Activated CD8-positive, alpha-beta T cell treated with anti-CD3 and anti-CD28 coated beads, Interleukin-2, amount 10 ng/mL, durations not matched to agents 7 days and 5 days (primary cell): ENCODE measurements at places on chromosomes 5 and 9. TPM values are rescaled to one million over a fixed set of nuclear protein-coding genes. Genes with fewer than 3 reads are reported as not detected.
A peak's percentile ranks its signal among the peaks of the same experiment; 100 is the strongest.

GLT6D1 gene
- not detected for total RNA-seq

DNA sequence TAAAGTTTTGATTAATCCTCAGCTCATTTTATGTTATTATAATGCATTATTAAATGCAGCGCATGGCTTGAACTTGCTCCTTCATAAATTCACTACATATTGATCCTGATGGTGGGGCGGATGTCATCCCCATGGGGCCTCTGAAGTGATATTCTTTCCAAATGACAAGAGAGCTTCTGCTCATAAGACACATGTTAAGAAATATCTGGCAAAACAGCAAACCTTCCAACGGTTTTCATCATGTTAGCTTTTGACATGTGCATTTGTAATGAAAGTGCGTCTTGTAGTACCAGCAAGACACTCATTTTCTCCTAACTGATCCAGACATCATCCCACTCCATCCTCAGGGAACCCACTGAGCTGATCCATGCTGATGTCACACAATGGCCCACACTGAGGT, 45.7 kb downstream of the SEMA5A start:
- DNase-seq: no peak
- H3K4me1 ChIP-seq: no peaks in the 10 kb centered on the region
- H3K27ac ChIP-seq: no peak overlapping the region
- H3K27me3 ChIP-seq: no peaks in the 10 kb centered on the region
- no peaks in the 10 kb centered on the region for H3K36me3 ChIP-seq

DNA sequence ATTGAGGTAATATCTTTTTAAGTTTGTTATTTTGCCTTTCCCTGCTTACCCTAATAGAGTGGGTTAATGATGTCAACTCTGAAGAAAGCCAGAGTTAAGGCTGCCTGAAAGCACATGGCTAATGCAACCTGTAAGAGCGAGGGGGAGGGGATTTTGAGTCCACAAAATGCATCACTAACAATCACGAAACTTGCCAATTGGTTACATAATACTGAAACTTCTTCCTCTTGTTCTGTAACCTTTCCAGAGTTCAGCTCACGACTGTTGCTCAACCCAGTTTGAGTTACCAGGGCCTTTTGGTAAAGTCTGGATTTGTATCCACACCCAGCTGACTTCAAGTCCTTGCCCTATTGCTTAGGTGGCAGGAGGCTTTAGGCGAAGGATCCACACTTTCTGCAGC, 308.8 kb downstream of the EFNA5 start:
- H3K27ac ChIP-seq: no peak overlapping the region
- no peaks in the 10 kb centered on the region for H3K4me1 ChIP-seq
- H3K4me3 ChIP-seq: no peak overlapping the region
- DNase-seq: no peak
- peaks cover 3% of the 10 kb centered on the region for H3K27me3 ChIP-seq
- no peaks in the 10 kb centered on the region for H3K36me3 ChIP-seq

- DNase-seq: peak; percentile 37
- peaks cover 15% of the 10 kb centered on the region for H3K4me1 ChIP-seq
- H3K36me3 ChIP-seq: no peaks in the 10 kb centered on the region
- H3K27ac ChIP-seq: no peak overlapping the region
- no peak overlapping the region for H3K4me3 ChIP-seq
Measured at GRCh38 chr9:79565245-79565644, 6.5 kb upstream of the TLE4 start.

GRCh38 chr9:94807556-94807955, 81.1 kb downstream of the AOPEP start:
- no peak for DNase-seq
- peaks cover 13% of the 10 kb centered on the region for H3K4me1 ChIP-seq
- H3K27ac ChIP-seq: no peak overlapping the region
- peaks cover 6% of the 10 kb centered on the region for H3K36me3 ChIP-seq
- H3K4me3 ChIP-seq: no peak overlapping the region

DNA sequence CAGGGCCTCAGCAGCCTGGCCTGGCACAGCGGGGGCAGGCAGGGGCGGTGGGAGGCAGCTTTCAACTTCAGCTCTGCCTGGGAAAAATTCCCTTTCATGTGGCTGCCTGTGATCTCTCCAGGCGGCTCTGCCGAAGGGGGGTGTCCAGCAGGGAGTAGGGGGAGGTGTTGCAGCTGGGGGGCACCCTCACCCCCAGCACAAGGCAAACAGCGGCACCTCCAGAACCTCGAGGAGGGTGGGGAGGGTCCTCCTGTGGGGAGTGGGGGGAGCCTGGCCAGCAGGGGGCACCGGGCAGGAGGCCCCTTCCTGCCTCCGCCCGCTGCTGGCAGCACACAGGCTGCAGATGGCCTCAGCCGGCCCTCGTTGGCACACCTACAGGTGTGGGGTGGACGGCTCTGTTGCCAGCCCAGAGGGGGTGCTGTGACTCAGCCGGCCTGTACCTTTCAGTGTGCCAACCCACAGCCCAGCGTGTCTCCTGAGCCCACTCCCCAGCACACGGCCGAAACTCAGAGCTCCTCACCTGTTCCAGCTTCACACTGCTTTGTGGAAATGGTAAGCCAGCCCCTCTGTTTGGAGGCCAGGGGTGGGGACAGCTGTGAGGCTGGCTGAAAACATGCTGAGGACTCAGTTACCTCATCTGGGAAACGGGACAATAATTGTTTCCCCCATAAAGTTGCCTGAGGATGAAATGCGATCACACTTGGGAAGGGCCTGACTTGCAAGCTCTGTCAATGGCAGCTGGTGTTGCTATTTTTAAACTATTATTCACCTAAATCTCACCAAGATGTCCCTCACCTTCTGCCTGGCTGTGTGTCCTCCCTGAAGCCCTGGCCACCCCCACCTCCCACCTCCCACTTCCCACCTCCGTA, 37.0 kb downstream of the CXXC5 start:
- DNase-seq: no peak
- no peak overlapping the region for H3K4me3 ChIP-seq
- no peaks in the 10 kb centered on the region for H3K36me3 ChIP-seq
- no peaks in the 10 kb centered on the region for H3K27me3 ChIP-seq
- H3K4me1 ChIP-seq: peaks cover 21% of the 10 kb centered on the region
- no peak overlapping the region for H3K27ac ChIP-seq
